SHP77 treated with DMSO at 0.1 percent for 48 hours (cell line): ENCODE measurements at places on chromosomes 12 and 14.

DNA sequence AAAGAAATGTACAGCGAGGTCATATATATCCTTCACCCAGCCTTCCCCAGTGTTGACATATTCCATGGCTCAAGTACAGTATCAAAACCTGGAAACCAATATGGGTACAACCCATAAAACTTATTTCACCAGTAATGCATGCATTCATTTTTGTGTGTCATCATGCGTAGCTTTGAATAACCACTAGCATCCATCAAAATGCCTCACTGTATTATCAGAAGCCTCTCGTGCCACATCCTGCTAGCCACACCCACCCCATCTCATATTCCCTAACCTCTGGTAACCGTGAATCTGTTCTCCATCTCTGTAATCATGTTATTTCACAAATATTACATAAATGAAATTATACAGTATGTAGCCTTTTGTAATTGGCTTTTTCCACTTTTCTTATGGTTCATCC lies 314.3 kb downstream of the RAD51B start:
- DNase-seq, result no peak

- DNase-seq, result no peak
These were observed 310.1 kb upstream of the RGS6 start for GRCh38 chr14:71621980-71622605.

GRCh38 chr12:76264611-76265012 lies 83.6 kb downstream of the BBS10 start:
- no peak for DNase-seq

DNA sequence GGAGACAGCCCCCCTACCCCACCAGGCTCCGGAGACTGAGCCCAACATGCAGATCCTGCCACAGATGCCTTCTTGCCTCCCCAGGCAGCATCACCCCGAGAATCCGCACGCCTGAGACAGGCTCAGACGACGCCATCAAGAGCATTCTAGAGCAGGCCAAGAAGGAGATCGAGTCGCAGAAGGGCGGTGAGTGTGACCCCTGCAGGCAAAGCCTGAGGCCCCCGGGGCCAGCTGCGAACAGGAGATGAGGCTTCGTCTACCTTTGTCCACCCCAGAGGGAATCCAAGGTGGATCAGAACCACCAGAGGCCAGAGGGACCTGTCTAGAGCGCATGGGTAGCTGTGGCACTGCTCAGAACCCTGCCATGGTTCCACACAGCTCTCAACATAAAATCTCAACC lies 56.9 kb downstream of the PHETA1 start:
- DNase-seq, result no peak

DNA sequence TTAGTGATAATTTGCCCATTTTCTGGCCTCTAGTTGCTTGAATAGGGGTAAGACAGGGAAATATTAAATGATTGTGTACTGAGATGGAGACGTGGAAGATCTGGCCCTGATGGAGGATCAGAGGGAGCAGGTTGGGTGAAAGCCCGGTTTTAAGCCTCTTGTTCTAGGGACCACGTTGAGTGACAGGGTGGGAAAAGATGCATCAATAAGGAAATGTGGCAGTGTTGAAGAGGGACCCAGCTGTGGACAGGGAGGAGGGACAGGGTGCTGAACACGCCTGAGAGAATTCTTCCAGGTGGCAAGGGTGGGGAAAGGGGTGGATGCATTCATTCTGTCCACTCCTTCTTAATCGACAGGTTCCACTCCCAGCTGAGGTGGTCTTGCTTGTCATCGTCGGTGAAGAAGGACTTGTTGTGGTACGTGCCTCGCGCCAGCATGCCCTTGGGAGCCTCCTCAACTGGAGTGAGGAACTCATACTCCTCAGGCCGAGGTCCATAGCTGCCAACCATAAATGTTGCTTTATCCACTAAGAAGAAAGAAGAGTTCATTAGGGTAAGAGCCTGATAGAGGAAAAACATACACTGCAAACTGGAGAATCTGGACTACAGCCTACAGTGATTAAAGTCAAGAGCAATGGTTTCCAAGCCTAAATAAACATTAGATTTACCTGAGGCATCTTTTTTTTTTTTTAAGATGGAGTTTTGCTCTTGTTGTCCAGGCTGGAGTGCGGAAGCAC lies 4.0 kb upstream of the ERP27 start:
- no peak for DNase-seq

- DNase-seq, result no peak
These were observed 9.8 kb upstream of the C12orf42 start for GRCh38 chr12:103505371-103506236.

- DNase-seq, result no peak
These were observed 181.3 kb upstream of the SLC38A2 start for GRCh38 chr12:46553911-46554310.

- DNase-seq, result no peak
These were observed 40.8 kb downstream of the NINJ2 start for GRCh38 chr12:622416-622815.

- DNase-seq, result no peak
These were observed 29.3 kb downstream of the PPM1A start for GRCh38 chr14:60278350-60278749.

DNA sequence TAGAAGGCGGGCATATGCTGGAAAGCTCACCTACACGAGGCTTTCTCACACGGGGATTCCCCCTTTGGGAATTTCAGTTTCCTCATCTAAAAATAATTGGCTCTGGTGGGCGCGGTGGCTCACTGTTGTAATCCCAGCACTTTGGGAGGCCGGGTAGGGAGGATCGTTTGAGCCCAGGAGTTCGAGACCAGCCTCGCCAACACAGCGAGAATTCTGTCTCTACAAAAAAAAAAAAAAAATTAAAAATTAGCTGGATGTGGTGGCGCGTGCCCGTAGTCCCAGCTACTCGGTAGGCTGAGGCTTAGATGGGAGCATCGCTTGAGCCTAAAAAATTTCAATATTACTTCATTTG lies 400 bp upstream of the NDUFA12 start:
- no peak for DNase-seq

DNA sequence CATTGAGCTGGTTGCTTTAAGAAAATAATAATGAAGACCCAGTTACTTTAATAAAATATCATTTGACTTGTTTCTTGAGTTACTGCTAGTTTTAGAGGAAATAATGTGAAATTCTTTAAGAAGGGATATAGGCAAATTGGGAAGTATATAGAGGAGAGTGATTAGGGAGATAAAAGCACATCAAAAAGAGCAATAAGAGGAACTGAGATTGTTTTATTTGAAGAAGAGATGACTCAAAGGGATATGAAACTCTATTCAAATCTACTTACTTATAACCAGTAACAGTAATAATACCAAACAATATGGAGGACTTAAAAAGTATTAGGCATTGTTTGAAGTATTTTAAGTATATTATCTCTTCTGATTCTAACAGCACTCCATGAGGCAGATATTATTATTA lies 37.1 kb downstream of the LRRK2 start:
- DNase-seq, result no peak

DNA sequence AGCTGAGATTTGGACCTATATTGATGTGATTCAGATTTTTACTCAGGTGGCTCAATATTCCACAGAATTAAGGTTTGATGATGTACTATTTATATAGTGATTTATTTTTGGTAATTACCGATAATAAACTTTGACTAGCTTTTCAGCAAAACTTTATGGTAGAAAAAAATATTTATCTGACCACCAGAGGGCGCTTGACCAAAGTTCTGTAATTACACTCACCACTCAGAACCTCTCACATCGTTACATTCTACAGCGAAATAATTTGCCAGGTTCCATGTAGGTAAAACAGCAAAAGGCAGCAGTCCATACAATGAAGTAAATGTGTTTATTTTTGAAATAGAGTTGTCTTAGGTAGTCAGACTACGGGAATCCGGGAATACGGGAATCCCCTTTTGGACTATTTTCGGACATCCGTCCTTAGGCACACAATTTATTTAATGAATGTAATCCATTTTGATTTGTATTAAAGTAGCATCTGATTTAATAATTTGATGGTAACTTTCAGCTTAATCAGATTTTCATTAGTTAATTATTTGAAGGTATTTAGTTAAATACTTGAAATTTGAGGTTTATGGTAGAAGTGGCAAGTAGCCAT lies 143.0 kb upstream of the DDHD1 start:
- DNase-seq, result no peak

DNA sequence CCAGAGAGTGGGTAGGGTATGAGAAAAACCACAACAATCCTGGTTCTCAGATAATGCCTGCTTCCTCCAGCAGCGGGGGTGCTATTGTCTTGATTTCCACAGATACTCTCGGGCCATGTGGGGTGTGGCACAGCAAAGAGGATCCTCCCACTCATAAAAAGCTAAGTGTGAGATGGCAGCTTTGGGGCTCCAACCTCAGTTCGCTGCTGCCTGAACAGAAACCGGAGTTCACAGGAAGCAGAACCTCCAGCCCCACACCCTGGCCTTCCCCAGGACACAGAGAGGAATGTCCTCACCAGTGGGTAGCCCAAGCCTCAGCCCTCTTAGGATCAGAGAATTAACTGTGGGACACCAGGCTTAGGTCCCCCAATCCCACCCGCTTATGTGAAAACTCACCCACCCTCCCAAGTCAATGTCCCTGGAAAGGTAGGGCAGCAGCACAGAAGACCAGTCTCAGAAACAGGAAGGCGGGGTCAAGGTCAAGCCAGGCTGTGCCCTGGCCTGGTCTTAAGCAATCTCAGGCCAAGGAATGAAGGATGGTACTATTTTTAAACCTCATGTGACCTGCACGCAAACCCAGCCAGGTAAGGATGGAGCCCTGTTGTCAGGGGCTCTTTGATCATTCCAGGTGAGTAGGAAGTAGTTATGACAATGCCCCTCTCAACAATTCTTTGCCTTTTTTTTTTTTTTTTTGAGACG lies 9.0 kb downstream of the KCTD10 start:
- no peak for DNase-seq

GRCh38 chr12:76569685-76570604 lies 10.4 kb upstream of the OSBPL8 start:
- DNase-seq, result no peak

GRCh38 chr12:66405395-66405794 lies 103.1 kb downstream of the HELB start:
- DNase-seq, result no peak

GRCh38 chr14:100221533-100222223 lies 17.3 kb upstream of the YY1 start:
- no peak for DNase-seq

DNA sequence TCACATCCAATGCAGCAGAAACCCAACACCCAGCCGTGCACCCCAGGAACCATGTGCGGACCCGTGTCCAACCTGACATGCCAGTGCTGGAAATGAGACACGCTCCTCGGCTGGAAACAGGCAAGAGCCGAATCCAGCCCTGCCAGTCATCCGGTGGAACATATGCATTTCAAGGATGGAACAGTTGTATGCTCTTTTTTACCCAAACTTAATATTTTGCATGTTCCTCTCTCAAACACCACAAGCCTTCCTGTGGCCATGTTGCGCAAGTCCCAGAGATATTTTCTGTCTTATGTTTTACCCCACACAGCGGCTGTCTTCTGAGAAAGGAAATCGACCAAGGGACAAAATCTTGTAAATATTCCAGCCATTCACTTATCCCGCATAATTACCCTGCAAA lies 196.9 kb downstream of the BCL11B start:
- no peak for DNase-seq

- DNase-seq, result no peak
These were observed 66.2 kb upstream of the OVCH1 start for GRCh38 chr12:29563636-29564035.

DNA sequence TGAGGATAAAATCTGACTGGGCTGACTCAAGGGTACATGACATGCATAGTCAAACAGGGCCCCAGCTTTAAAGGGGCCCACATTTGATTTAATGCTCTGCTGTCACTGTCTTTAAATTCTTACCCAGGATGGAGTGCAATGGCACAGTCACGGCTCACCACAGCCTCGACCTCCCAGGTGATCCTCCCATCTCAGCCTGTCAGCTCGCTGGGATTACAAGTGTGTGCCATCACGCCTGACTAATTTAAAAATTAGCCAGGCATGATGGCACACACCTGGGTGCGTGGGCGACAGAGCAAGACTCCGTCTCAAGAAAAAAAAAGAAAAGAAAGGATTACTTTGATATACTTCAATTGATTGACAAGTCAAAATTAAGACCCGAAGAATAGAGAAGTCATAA lies 9.2 kb upstream of the PLBD1 start:
- no peak for DNase-seq

DNA sequence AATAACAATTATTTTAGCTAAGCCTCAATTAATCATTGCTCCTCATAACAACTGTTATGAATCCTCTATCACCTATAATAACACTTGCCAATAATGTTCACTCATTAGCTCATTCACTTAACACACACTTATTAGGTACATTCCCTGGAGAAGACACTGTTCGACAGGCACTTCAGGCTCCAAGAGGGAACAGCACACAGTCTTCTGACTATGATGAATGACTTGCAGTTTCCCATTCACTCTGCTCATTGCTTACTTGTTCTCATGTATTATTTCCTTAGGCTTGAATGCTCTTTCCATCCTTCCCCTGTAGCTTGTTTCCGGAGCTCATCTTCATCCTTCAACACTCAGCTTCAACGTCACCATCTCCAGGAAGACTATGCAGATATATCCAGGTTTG lies 437.3 kb downstream of the TMEM132D start:
- no peak for DNase-seq

- DNase-seq, result no peak
These were observed 817 bp downstream of the STXBP6 start for GRCh38 chr14:25049093-25049567.

DNA sequence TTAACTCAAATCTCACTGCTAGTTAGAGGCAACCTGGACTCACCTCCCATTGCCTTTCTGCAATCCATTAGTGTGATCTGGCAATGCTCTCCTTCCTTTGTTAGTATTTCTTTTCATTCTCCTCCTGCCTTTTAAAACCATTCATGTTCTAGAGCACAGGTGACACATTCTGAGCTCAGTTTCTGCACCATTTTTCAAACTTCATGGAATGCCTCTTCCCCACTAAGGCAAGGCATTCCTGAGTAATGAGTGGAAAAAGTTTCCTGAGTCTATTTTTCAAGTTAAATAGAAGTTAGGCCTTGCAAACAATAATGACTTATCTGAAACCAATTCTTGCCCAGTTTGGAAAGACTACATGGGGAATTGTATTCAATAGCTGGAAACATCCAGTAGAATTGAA lies 1001.8 kb downstream of the BCL11B start:
- no peak for DNase-seq
